ENCODE measurements at places on chromosomes 4 and X.

DNA sequence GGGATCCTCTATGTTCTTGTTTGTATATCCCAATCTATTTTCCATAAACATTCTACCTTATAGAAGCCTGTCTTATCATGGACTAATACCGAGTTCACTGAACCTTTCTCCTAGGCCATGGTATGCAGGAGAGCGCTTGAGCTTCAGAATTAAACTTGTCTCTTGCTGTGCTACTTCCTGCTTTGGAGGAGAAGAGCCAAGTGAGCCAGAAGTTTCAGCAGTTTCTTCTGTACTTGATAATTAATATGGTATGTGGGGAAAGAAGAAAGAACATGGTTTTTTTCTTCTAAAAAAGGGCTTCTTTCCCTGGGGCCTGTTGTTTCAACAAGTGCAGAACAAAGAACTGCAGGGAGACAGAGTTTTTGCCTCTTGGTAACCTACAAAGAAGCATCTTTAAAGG is 172.8 kb downstream of the ATG4A start:
- DNase-seq, result no peak

DNA sequence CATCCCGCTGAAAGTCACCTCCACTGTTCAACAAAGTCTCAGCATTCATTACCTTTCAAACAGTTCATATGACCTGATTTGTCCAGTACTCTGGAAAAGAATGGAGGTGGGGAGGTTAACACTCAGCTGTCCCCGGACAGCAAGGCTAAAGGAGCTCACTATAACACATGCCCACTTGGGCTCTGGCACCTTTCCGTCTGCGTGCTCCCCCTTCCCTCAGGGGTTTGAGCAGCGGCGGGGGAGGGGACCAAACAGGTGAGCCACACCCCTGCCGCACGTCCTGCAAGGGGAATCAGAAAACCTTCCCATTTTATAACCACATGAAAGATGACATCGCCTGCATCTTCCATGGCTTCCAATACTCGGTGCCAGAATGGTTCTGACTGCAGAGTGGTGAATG is 39.9 kb upstream of the NFXL1 start:
- DNase-seq, result no peak

- peak; percentile 38 for DNase-seq
These were observed 138.3 kb downstream of the PCDH18 start for GRCh38 chr4:137394018-137394417.

DNA sequence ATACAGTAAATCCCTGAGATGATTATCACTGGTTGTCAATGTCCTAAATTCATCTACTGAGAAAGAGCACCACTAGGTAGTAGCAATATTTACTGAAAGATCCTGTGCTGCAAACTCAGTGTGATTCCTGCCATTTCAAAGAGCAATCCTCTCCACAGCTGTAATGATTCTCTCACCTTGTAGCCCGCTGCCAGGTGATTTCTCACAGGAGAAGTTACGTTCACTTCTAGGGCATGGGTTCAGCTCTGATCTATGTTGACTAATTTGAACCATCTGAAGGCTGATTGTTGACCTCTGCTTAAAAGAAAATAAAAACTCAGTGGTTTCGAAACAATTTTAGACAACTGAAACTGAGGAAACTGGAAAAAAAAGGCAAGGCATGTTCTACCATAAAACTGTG is 197.0 kb downstream of the FAT4 start:
- no peak for DNase-seq

GRCh38 chr4:144658903-144659302 is 12.9 kb downstream of the HHIP start:
- no peak for DNase-seq

DNA sequence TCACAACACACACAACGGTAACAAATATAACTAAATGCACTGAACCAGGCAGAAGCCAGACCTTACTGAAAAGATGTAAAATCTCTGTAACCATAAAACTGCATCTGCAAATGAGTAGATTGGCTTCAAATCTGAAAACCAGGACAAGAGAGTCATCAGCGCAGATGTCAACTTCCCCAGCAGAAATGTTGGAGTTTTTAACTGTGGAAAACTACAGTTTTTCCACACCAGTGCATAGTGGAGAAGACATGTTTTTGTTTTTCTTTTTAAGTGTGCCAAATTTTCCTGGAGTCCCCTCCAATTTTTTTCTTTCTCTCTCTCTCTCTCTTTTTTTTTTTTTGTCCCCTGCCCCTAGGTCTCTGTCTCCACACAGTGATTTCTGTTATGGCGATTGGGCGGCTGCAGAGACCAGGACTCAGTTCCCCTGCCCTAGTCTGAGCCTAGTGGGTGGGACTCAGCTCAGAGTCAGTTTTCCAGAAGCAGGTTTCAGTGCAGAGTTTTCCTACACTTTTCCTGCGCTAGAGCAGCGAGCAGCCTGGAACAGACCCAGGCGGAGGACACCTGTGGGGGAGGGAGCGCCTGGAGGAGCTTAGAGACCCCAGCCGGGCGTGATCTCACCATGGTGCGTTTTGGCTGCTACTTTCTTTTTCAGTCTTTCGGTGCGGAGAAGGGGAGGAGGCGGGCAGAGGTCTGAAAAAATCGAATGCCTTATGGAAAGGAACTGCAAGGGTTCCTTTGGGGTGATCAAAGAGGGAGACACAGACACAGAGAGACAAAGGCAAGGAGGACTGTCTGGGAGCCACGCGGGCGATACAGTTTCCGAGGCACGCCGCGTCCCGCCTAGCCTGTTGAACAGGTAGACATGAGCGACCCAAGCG is at the start of gene GUCY1A1:
Gene GUCY1A1 (plus strand): TSS at position 505 of the 878 bp plus-strand sequence. CDS start 30,020 bp downstream, outside the sequence.
- DNase-seq, result no peak

- no peak for DNase-seq
These were observed 20.0 kb downstream of the AMOT start for GRCh38 chrX:112820364-112821268.

DNA sequence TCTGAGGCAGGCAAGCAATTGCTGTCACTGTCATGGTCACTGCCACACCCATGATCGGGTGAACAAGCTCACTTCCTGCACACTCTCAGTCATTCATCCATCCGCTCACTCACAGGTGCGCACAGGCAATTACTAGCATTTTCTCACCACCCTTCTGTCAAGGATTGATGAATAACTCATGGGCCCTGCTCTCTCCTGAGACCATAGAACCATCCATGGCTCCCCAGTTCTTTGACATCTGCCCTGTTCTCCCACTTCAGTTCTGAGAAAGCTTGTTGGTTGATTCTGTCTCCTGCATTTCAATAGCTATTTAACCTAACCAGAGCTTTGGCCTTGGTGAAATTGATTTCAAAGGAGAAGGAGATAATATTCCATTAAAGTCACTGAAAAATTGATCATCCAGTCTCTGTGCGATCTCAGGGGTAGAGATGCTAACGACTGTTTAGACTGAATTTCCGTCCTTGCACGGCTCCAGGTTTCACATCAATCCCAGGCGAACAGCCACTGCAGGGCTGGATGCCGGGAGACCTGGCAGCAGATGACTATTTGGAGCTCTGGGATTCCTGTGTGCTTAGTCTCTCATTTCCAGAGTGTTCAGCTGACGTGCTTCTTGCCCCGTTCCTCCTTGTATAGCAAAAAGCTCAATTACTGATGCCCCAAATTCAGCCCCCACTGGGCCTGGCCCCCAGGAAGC is 36.9 kb upstream of the ADRA2C start:
- no peak for DNase-seq

DNA sequence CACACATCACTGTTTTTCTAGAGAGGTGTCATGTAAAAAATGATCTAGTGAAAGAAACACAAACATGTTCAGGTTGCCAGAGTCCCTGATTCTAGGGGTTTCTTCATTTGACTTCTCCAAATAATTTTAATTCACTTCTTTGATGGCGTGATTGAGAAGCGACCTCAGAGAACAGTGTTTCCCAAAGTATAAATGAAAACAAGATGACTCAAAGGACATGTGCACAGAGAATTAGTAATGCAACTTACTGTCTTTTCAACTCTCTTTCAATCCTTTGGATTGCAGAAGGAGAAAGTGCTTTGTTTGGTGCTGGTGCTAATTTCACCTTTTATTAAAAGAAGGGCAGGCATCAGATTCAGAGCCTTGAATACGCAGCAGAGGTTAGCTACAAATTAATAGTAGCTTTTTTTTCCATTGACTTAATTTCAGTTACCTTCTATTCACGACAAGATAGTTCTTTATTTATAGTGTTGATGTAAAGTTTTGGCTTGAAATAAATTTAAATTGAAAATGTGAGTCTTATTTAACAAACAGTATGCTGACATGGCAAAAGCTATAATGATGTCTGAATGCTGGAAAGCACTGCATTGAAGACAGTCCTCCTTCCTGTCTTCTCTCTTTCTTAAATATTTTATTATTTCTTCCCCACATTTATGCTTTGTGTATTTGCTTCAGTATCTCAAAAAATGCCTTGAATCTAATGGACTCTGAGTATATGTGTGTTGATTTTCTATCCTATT is 85.1 kb downstream of the SLC10A7 start:
- DNase-seq, result no peak
